Astrocyte of the spinal cord (primary cell): ENCODE measurements at places on chromosomes 6 and 20.

- peak; percentile 50 for DNase-seq
Measured at GRCh38 chr6:17178754-17179529, 77.1 kb downstream of the STMND1 start.

DNA sequence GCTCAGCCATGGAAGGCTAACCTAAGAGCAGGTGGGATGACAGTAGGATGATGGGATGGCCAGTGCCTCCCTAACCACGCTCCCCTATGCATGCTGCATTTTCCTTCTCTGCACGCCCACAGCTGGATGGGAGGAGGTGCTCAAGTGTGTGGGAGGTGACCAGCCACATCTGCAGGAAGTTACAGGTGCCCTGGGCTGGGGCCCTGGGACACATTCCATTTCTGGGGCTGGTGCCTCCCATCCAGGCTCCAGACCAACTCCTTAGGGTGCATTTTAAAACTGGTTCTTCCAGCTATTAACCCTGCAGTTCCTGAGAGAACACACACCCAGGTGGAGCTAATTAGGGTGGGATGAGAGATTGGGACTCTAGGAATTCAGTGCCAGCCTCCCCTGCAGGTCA is 135.3 kb upstream of the ARMC2 start:
- DNase-seq: no peak

DNA sequence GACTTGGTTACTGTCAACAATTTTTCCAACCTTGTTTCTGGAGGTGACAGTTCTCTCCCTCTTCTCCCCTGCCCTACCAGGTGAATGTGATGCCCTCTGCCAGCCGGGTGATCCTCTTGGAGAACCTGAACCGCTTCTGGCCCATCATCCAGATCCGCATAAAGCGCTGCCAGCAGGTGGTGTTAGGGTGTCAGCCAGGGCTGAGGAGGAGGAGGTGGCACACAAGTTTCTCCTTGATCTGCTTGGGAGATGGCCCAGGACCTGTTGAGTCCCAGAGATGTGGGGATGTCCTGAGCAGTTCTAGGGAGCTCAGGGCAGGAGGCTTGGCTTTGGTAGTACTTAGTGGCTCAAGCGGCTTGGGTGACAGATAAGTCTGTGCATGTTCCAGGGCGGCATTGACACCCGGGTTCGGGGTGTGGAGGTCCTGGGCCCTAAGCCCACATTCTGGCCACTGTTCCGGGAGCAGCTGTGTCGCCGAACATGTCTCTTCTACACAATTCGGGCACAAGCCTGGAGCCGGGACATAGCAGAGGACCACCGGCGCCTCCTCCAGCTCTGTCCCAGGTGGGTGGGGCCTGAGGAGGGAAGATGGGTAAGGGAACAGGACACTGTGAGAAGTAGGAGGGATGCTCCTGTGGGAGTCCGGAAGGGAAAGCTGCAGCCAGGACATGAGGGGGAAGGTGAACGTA is 21.2 kb downstream of the CUL9 start:
- no peak for DNase-seq

DNA sequence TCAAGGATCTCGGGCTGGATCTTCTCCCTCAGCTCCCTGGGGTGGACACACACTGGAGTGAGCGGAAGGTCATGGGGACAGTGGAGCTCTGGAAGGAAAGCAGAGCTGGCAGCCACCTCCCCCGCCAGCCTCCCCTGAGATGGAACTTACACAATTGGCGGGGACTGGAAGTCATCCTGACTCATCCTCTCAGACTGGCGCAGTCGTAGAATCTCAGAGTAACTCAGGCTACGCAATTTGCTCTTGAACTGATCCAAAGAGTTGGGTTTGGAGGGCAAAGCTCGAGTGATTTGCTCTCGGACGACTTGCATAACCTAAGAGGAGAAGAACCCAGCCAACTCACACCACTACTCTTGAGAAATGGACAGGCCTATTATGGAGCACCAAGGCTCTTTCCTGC is 34.8 kb downstream of the ELMO2 start:
- DNase-seq: no peak

GRCh38 chr20:62776692-62777527 is 19.4 kb upstream of the MRGBP start:
- DNase-seq: no peak

GRCh38 chr6:11386323-11386722 is 151.2 kb upstream of the TMEM170B start:
- no peak for DNase-seq

- no peak for DNase-seq
Measured at GRCh38 chr6:105680131-105680530, 277.2 kb upstream of the PREP start.

GRCh38 chr20:44911264-44911921 is 1.5 kb downstream of the PABPC1L start:
- DNase-seq: peak; percentile 41

DNA sequence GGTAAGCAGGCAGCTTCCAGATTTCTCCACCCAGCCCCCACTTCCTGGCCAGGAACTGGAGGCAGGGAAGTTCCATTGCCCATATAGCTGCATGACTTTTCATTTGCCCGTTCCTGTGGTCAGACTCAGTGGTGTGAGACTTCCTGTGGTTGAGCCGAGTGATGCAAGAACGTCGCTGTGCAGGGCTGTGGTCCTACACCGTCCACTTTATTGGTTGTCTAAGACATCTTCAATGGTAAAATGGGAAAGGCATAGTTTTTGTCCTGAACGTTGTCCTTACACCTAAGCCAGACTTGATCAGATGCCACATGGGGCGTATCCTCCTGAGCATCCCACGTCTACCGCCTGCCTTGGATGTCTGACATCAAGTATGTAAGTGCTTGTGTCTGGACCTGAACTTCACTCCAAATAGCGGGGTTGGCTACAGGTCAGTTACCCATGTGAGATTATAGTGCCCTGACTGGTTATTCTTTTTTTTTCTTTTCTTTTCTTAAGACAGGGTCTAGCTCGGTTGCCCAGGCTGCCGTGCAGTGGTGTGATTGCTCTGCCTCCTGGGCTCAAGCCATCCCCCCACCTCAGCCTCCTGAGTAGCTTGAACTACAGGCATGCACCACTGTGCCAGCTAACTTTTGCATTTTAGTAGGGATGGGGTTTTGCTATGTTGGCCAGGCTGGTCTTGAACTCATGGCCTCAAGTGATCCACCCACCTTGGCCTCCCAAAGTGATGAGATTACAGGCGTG is 25.9 kb upstream of the GTSF1L start:
- peak; percentile 95 for DNase-seq

GRCh38 chr6:40674170-40674569 is 87.0 kb upstream of the LRFN2 start:
- no peak for DNase-seq

DNA sequence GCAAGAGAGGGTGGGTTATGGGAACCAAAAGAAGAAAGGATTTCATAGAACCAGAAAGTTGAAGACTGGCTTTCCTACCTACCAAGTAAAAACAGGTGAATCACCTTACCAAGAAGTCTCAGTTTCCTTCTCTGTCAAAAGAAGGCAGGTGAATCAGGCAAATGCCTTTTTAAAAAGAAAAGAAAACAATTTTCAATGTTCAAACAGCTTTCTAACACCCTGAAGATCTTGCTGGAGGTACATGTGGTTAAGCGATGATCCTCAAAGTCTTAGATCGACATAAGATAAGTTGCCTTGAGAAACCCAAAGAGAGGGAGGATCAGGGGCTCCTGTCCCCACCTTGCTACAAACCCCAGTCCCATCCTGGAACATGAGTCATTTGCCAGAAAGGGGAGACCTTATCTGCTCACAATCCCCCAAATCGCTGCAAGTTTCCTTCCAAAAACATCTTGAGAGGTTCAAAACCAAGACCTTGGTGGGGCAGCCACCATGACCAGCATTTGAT is 71.6 kb downstream of the NFATC2 start:
- DNase-seq: no peak

DNA sequence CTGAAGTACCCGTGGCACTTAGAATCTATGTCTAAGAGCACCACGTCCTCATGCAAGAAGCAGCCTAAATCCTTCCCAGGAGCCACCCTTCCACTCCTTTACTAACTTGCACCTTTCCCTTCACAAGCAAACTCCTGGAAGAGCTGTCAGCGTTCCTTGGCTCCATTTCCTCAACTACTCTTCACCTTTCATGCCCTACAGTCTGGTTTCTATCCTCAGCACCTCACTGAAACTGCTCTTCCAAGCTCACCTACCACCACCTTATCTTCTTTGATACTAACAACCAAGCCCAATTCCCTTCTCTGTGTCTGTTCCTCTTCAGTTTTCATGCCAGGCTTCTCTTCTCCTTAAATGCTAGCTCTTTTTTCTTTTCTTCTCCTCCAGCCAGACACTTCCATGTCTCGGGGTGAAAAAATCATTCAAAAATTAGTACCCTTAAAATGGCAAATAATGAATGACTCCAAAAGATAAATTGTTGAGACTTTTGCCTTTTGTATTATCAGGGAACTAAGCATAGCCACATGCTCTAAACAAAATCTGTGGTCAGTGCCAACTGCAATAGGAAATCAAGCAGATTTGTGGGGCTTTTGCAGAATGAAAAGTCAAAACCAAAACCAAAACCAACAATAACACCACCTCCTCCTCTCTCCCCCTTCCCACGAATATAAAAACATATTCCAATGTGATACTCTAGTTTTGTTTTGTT is 149.6 kb upstream of the KCNK16 start:
- DNase-seq: peak; percentile 9

DNA sequence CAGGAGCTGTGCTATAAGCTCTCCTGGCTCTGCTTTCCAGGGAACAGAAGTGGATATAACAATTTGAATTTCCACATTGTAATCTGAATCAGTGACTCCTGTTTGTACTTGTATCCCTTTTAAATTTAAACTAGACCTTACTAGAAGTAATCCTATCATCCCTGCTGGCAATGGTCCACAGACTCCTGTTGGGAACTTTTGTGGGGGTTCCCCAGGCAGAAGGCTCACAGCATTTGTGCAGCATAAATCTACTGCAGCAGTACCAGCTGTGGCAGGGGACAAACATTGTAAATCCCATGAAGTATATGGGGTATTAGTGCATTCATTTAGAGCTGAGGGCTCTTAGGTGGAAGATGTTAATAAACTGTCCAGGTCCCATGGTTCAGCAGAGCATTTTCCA is 12.0 kb upstream of the PDCD2 start:
- no peak for DNase-seq

DNA sequence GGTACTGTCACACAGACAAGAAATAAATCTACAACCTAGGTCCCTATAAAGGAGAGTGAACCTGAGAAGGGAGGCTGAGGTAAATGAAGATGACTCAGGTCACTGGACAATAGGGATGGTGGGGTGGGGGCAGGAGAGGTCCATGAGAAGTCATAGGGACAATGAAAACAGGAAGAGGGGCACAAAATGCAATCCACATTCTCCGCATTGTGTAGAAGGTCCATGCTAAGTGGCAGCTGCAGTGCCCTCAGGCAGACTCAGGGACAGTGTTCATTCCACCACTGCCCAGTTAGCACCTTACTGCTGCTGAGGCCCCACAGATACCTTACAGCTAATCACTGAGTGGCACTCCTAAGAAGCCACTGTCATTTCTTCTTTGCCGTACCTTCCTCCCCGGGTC is 156.8 kb downstream of the RCAN2 start:
- no peak for DNase-seq

- DNase-seq: peak; percentile 10
Measured at GRCh38 chr6:9463311-9463710, 951.6 kb downstream of the TFAP2A start.

DNA sequence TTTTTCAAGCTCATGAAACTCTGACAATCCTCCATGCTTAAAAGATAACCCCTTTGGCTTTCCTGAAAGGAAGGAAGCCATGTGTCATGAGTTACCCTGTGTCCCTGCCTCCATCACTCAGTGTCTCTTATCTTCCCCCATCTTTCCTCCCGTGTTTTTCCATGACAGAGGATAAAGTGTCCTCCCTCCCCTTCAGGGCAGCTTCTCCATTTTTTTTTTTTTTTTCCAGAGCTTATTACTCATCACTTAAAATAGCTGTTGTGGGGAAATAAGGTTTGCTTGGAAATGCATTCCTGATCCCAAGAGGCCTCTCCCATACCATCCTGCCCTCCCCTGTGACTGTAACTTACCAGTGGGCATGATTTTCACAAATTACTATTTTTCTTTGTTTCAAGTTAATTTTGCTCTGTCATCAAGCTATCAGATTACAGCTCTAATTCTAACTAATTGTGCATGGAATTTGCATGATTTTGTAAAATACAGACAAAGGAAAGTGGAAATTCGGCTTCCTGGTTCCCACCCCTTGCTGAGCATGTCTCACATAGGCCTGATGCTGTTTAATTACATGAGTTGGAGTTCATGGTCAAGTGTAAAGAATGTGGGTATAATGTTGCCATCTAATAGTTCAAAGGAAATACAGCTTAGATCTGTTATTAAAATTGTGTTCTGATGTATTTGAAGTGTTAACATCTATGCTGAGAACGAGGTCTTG is 614.5 kb upstream of the FLRT3 start:
- peak; percentile 26 for DNase-seq

DNA sequence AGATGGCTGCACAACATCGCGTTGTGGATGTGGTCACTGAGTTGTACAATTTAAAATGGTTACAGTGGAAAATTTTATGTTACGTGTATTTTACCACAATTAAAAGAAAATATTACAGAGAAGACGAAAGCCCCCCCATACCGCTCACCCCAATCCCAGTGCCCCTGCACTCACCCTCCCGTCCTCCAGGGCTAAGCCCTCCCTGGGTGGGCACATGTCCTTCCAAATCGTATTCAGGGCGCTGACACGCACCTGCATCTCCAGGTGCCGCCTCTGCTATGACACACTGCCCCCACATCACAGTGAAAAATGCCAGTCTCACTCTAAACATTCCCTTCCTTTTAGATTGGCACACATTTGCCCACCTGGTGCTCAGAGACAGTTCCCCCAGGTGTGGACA is 49.4 kb downstream of the PSMG4 start:
- no peak for DNase-seq

GRCh38 chr6:160041608-160042007 is 72.7 kb downstream of the IGF2R start:
- peak; percentile 92 for DNase-seq

DNA sequence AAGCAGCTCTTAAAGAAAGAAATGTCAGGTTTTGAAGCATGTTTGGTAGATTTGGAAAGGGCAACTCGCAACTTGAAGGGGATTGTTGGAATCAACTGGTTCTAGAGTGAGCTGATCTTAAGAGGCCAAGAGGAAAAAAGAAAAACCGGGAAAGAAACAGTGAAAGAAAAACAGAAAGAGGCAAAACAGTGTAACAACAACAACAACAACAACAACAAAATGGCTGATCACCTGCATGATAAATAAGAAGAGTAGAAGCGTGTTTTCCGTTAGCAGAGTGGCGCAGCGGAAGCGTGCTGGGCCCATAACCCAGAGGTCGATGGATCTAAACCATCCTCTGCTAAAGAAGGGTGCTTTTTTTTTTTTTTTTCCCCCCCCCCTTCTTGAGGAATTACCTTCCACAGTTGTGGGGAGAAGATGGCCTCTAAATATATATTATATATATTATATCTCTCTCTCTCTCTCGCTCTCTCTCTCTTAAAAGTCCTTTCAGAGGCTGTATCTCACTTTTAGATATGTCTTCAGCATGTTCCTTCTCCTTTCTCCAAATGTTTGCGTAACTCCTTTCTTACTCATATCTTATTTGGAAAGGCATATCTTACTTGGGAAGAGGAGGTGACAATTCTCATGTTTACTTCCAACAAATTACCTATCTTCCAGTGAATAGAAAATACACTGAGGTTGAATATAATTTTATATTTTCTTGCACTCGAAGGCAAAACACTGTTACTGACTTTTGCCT is 134.4 kb downstream of the OR2B2 start:
- DNase-seq: peak; percentile 17

- DNase-seq: no peak
Measured at GRCh38 chr6:151239603-151240035, at the start of gene AKAP12. TSS of gene AKAP12 (plus strand) at chr6:151239967. CDS start at chr6:151240563, 596 bp downstream.

- peak; percentile 96 for DNase-seq
Measured at GRCh38 chr20:13009682-13010406, 1.1 kb downstream of the SPTLC3 start.
